Choroid plexus epithelial cell (primary cell): ENCODE measurements at places on chromosomes 5 and 9.
A peak's percentile ranks its signal among the peaks of the same experiment; 100 is the strongest.

DNA sequence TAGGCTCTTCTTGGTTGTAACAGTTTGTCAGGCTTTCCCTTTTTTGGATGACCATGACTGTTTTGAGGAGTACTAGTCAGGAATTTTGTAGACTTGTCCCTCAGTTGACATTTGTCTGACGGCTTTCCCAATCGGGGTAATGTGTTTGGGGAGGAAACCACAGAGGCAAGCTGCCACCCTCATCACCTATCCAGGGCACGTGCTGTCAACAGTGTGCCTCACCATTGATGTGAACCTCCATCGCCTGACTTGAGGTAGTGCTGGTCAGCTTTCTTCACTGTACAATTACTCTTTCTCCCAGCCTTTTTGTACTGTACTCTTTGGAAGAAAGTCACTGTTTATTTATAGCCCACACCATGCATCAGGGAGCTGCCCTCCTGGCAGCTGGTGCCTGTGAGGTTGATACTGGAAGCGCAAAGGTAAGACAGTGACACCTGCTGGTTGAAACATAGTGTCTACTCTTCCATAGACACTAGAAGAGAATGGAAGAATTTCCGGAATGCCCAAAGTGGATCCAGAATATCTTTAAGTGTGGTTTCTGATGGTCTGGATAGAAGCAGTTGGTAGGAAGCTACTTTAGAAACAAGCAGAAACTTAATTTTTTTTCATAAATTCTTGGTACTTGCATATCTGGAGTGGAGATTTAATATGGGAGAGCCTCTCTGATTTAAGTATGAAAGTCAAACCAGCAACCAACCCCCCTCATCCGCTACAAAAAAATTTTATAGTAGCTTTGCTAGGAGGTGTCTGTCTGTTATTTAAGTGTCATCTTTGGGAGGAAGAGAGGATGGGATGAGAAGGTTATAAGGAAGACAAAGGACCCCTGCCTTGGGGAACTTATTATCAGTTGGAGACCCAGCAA lies 69.3 kb downstream of the SNX30 start:
- DNase-seq: peak; percentile 86

DNA sequence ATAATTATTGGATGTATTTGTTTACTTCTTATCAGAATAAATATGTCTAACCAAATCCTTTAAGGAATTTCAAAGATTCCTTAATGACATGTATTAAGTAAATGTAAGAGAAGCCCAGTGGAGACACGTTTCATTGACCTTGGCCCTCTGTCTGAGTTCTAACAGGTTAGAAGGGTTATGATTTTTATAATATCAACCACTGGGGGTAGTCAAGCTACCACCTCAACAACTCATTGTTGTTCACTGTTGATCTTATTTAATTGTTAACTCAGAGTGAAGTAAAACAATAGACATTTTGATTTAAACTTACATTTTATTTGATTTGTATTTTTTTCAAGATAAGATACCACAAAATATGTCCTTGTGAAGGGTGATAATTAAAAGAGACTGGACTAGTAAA lies 499.2 kb upstream of the COX7C start:
- DNase-seq: no peak

GRCh38 chr9:22112870-22113821 lies 104.0 kb upstream of the CDKN2B start:
- DNase-seq: no peak

DNA sequence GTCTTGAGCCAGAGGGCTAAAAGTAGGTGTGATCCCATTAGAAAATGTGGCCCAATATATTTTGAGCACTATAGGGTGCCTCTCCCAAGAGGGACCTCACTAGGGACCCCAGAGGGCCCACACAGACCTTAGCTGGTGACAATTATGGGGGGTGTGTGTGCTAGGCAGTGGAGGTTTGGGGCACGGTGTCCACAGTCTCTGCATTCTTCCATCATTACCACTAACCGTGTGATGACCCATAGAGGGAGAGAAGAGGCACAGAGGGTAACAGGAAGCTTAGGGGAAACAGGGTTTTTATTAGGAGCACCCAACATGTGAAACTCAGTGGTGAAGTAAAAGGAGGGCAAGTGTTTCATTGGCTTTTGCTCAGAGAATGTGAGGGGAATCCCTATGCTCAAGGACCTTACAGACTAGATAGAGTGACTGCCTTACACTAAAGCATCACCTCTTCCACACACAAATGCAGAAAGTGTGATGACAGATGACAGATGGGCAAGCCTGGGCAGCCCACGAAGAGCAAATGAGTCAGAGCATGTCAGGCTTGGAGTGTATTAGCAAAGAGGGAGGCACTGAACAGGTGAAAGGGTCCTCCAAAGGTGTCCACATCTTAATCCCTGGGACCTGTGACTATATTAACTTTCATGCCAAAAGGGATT lies 2.5 kb upstream of the ACTL7A start:
- DNase-seq: no peak

- DNase-seq: no peak
Measured at GRCh38 chr5:25619273-25619672, 974.5 kb upstream of the CDH10 start.

- DNase-seq: no peak
Measured at GRCh38 chr9:134855231-134855899, 25.2 kb upstream of the FCN2 start.

DNA sequence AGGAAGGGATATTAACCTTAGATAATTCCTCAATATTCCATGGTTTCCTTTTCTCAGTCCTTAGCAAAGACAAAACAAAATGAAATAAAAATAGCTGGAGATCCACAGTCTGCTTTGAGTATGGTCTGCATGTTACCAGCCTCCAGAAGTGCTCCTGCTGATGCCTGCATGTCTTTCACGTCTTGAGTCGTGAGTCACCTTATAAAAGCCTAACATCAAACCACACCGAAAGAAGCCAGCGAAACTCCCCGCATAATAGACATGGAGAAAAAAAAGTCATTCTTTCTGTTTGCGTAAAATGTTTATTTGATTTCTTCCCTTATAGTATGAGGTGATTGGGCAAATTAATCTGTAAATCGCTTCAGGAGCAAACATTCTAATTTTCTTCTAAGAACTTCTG lies 380.5 kb downstream of the SLCO4C1 start:
- peak; percentile 22 for DNase-seq

GRCh38 chr5:113195771-113196170 lies 219.2 kb downstream of the DCP2 start:
- DNase-seq: no peak

GRCh38 chr5:78600687-78601414 lies 47.7 kb downstream of the LHFPL2 start:
- peak; percentile 84 for DNase-seq

GRCh38 chr9:107992271-107992670 lies 502.7 kb upstream of the KLF4 start:
- no peak for DNase-seq

DNA sequence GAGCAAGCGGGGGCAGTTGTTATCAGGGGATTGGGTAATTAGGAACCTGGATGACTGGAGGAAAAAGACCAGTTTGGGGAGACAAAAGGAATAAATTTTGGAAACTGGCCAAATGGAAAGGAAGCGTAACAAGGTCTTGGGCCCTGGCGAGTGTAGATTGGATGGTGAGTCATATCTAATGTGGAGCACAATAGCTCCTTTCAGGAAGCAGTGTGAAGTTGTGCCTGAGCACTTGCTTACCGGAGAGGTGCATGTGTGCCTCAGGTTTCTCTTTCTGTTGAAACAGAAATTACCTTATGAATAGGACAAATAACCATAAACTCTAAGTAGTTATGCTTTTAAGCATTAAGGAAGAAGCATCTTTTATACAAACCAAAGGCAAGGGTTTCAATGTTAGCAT lies 176.4 kb downstream of the KIF4B start:
- DNase-seq: no peak

DNA sequence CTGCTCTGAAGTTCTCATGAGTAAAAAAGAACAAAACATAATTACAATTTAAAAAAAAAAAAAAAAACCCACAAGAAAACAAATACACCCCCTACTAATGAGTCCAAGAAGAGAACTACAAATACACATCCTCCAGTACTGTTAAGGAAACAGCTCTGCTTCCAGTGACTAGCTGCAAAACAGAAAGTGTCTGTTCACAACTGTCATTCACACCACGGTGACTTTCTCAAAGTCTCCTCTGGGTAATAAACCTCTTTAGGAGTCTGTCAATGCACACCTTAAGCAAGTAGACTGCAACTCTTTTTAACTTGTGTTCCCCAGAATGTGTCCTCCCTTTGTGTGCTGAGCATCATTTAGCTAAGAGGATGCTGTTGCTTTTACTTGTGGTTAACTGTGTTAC lies 6.2 kb downstream of the REEP5 start:
- DNase-seq: no peak

DNA sequence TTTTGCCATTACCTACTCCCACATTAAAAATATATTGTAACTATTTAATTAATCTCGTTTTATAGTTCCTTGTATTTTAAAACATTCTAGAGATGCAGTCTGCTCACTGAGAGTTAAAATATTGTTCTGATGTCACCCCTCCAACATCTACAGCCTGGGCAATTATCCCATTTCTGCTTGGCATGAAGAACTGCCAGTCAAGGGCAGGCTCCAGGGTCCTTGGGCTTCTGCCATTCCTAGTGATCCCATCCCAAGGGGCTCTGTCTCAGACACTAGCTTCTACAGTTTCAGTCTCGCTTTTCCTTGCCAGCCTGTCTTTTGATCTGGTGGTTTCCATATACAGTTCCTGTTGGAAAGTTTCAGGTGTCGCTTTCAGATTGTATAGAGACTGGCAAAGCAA lies 287.2 kb downstream of the TMEM232 start:
- no peak for DNase-seq

DNA sequence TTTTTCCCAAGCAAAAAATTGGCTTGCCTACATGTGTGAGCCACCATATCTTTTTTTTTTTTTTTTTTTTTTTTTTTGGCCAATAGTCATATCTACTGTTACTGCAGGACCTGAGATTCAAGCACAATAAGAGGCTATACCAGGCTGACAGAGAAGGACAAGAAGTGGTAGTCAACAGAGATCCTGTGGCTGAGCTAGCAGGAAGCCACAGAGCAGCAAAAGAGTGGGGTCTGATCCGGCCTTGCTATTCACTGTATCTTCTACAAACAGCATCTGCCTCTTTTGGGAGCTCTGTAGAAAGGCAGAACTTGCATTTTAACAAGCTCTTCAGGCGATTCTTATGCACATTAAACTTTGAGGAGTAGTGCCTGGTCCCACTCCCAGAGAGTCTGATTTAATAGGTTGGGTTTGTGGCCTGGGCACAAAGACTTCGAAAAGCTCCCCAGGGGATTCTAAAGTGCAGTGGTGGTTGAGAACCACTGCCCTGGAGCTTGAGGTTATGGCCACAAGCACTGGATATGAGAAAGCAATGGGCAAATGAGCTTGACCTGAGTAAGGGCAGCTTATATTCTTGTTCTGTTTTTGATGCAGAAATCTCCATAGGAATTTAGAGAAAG lies 162.8 kb downstream of the PIK3R1 start:
- DNase-seq: no peak

DNA sequence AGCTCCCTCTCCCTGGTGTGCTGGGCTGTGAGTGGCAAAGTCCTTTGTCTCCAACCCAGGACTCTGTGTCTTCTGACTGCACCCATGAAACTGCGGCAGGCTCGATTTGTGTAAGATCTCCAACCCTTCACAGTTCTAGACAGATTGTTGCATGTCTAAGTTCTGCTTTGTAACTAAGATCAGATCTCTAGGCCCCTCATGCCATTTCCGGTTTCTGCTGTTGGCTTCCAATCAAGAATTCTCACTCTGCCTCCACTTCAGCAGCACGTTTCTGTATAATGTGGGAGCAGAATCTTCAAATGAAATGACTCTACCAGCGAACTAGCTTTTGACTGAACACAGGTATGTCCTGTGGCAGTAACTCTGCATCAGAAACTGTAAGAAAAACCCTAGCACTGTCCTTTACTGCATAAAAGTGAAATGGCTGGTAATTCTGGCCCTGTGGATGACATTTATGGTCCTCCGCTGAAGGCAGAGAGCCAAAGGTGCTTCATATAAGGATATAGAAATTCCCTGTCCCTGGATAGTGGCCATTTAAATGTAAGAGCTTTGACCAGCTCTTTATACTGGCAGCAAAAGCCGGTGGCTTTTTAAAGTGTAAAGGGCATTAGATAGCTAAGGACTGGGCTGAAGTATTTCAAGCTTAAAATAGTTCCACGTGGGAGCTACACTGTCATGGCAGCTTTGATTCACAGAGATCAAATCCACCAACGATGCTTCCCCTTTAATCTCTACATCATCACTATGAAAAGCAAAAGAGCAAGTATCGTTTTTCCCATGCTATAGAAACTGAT lies 319.0 kb upstream of the CDH6 start:
- DNase-seq: peak; percentile 40

- DNase-seq: no peak
Measured at GRCh38 chr9:38178237-38178636, 109.2 kb upstream of the SHB start.

DNA sequence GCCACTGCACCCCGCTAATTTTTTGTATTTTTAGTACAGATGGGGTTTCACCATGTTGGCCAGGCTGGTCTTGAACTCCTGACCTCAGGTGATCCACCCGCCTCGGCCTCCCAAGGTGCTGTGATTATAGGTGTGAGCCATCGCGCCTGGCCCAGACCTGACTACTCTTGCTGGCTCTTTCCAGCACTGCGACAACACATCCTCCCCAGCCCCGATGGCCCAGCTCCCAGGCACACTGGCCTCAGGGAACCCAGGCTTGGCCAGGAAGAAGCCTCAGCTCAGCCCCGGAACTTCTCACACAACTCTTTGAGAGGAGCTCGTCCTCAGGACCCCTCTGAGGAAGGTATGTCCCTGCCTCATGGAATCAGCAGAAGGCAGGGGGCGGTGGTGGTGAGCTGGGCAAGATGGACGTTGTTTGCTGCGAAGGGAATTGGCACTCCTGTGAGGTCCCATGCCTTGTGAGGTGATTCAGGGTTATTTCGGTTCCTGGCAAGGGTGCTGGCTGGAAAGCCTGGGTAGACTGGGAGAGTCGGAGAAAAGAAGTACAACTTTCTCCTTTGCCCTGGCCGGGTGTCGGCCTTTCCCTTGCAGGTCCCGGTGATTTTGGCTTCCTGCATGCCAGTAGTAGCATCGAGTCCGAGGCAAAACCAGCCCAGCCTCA lies 5.9 kb downstream of the DELE1 start:
- no peak for DNase-seq

DNA sequence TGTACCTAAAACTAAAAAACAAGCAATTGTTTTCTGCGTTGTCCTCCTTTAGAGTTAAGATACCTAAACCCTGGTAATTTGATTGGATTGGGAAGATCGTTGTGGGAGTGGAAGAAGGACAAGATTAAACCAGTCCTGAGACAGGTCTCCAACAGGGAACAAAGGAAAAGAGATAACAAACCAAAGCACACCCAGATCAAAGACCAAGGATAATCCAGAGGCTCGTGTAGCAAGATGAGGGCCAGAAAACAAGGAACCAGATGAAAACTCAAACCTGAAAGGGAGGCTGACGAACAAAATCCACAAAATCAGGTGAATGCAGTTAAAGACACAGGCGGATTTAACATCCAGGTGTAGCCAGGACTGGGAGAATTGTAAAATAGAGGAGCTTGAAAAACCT lies 618.1 kb downstream of the SLCO4C1 start:
- DNase-seq: no peak

DNA sequence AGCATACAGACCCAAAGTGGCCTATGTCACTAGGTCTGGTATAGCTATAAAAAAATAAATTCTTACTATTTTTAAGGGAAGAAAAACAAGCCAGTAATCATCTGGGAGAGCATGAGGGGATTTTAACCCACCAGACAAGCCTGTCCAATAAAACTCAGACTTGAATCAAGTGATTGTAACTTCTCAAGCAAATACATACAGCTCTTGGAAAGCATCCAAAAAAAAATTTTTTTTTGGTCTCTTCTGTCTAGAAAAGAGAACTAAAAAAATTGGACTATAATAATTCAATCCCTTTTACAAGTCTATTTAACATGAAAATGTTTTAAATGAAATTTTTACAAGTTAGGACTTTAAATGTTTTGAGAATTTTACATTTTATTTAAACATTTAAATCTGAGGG lies 61.7 kb downstream of the FBXL17 start:
- no peak for DNase-seq
